Activated CD4-positive, alpha-beta T cell treated with anti-CD3 and anti-CD28 coated beads for 24 hours (primary cell): ENCODE measurements at places on chromosomes 16 and 17.

DNA sequence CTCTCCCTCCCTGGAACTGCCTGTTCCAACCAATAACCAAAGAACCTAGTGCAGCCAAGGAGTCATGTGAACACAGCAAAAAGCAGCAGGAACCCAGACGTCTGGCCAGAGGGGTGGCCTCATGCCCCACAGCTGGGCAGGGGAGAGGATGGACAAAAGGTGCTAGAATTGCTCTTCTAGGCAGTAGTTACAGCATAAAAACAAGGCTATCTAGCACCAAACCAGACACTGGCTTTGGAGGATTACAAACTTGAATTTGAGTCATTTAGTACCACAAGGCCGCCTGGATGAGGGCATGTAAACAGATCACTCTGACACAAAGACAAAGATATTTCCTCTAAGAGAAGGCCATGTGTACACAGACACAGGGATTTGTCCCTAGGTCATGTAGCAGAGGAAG is 423.3 kb upstream of the MAF start:
- DNase-seq = no peak

DNA sequence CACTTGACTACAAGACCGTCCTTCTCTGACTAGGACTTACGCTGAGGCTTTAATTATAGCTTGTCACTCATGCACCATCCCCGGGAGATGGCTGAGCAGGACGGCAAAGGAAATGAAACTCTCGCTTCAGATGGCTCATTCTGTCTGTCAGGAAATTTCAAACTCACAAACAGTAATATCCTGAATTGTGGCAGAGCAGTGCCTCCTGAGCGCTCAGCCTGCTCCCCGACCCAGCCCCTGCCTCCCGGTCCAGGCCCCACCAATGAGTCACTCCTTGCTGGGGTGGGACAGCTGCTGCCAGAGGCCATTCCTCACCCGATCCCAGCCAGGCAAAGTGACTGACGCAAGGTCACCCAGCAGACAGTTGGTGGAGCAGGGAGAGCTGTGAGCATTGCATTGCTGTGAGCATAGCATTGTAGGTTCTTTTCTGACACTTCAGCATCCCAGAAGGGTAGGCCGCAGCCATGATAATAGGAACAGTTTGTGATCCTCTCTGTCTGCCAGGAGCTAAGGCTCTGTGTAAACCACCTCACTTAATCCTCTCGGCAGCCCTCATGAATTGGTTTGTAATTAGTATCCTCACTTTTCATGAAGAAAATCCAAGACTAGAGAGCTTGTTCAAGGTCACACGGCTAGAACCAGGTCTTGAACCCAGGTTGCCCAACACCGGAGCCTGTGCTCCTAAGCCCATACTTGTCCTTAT is 20.9 kb downstream of the CCDC182 start:
- DNase-seq = no peak

DNA sequence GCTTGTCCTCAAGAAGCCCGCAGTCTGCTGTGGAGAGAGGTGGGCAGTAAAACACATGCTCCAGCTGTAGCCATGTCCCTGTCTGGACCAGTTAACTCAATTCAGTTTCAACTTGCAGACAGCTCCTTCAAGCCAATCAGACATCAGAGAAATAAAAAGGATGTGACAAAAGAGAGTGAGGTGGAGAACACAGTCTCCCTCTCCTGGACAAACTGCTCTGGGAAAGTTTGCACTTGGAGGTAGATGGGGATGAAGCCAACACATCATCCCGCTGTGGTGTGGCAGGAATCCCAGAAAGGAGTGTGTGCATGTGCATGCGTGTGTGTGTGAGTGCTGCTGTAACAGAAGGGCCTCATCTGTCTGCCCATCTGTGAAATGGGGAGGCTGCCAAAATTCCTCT is 358.6 kb upstream of the ASIC2 start:
- DNase-seq = no peak

- DNase-seq = peak; percentile 58
Measured at GRCh38 chr17:42337442-42337841, 49.1 kb downstream of the STAT5A start.

- DNase-seq = no peak
Measured at GRCh38 chr17:61570118-61570517, 20.9 kb downstream of the NACA2 start.

DNA sequence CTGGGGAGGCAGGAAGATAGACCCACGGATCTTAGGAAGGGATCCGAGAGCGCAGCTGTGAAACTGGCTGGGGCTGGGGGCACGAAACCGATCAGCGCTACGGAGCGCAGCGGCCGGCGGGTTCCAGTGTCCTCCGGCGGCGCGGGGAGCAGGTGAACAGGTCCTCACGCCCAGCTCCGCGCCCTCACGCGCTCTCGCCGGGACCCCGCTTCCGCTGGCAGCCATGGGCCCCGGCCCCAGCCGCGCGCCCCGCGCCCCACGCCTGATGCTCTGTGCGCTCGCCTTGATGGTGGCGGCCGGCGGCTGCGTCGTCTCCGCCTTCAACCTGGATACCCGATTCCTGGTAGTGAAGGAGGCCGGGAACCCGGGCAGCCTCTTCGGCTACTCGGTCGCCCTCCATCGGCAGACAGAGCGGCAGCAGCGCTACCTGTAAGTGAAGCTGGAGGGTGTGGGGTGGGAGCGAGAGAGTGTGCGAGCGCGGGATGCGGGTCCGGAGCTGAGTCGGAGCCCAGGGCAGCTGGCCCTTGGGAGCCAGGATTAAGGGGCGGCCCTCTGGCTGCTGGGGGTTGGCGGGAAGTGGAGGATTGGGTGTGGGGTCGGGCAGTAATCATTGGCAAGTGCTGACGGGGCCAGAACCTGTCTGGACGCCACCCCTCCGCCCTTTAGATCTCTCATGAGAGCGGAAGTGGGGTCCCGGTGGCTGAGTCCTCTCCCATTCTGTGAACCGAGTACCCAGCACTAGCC is 479 bp downstream of the ITGA3 start:
- DNase-seq = peak; percentile 52

DNA sequence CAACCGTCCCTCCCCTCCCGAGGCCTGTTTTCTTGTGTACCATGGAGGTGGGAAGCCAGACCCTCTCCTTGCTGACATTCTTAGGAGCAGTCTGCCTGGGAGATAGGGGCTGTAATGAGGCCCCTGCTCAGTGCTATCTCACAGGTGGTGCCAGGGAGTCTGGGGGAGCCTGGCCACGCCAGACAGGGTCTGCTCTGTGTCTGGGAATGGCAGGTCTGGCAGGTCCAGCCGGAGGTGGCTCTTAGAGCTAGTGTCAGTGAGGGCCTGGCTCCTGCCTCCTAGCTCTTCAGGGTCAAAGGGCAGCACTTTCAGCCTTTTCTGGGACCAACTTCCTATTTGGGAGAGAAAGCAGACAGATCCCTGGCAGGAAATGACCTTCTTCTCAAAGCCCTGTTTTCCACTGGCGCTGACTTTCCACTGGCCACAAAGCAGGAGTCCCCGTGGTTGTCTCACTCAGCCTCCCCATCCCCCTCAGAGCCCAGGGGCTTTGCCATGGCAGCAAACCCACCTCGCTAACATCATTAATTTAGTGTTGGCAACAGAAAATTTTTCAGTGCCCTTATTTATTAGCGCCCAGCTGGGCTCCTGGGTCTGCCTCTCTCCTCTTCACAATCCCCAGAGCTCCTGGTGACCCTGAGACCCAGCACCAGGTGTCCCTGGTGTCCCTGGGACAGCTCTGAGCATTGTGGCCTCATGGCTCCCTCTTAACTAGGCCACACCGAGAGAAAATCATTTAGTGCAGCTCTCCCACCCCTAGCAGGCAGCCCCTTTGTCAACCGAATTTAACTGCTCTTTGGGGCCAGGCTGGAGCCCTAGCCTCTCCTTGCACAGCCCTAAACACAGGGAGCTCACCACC is 24.0 kb upstream of the DOK4 start:
- no peak for DNase-seq

DNA sequence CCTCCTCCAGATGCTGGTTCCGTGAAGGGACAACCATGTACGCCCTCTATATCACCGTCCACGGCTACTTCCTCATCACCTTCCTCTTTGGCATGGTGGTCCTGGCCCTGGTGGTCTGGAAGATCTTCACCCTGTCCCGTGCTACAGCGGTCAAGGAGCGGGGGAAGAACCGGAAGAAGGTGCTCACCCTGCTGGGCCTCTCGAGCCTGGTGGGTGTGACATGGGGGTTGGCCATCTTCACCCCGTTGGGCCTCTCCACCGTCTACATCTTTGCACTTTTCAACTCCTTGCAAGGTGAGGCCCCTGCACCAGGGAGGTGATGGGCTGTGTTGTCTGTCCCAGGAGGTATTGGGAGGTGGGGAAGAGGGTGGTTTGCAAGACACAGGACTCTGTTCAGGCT is 9.0 kb upstream of the DRC7 start:
- DNase-seq = no peak

GRCh38 chr16:8295513-8296237 is 294.6 kb downstream of the TMEM114 start:
- no peak for DNase-seq

GRCh38 chr17:79080761-79081290 is 6.2 kb downstream of the ENGASE start:
- DNase-seq = no peak

- DNase-seq = peak; percentile 18
Measured at GRCh38 chr17:62064791-62065563, at the start of gene MED13. Gene MED13 (minus strand): TSS chr17:62065278. CDS start chr17:62065205, 73 bp downstream.

- DNase-seq = no peak
Measured at GRCh38 chr17:10033959-10034358, 128.9 kb upstream of the RCVRN start.

- no peak for DNase-seq
Measured at GRCh38 chr16:19664166-19664565, 53.9 kb downstream of the KNOP1 start.

GRCh38 chr16:15951852-15952251 is 2.4 kb downstream of the ABCC1 start:
- DNase-seq = no peak

DNA sequence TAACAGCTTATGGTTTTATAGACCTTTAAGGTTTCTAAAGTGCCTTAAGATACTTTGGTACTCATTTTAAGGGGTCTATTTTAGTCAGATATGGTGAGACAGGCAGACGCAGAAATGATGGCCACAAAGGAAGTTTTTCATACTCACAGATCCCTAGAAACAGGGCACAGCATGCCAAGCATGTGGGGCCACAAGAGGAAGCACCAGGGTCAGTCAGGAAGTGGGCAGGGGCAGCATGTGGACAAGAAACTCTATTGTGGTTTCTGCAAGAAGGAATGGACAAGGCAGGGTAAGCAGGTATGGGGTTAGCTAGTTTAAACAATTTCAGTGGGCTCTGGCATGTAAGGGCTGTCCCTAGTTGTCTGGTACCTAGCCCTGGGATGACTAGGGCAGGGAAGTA is 8.5 kb downstream of the EFCAB3 start:
- no peak for DNase-seq

- no peak for DNase-seq
Measured at GRCh38 chr17:46733837-46734475, 84.5 kb downstream of the WNT3 start.
